ENCODE measurements at places on chromosomes 6 and 20.

DNA sequence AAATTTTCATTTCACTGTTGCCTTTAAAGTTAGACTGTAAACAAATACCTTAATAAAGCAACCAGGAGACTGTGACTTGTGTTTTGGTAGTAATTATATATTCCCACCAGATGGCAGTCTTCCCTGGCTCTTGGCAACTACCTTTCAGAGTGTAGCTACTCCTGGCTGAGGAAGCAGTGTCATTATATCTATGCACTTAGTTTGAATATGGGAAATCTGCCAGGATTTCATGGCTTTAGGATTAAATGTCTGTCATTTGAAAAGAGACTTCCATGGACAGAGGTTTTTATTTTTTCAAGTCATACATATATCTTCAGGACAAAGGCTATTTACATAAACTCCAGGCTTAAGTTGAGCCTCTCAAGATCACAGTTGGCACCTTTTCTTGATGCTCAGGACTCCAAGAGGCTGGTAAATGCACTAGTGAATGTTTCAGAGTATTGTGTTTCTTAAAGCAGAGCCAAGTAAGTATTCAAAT is 160.1 kb downstream of the C6orf58 start:
- DNase-seq, result peak; percentile 59

- DNase-seq, result no peak
Measured at GRCh38 chr20:58461899-58462298, 53.3 kb downstream of the APCDD1L start.

GRCh38 chr6:169777896-169778295 is 26.5 kb downstream of the ERMARD start:
- no peak for DNase-seq

GRCh38 chr20:4949833-4950178 is 51.5 kb downstream of the SLC23A2 start:
- DNase-seq, result no peak

DNA sequence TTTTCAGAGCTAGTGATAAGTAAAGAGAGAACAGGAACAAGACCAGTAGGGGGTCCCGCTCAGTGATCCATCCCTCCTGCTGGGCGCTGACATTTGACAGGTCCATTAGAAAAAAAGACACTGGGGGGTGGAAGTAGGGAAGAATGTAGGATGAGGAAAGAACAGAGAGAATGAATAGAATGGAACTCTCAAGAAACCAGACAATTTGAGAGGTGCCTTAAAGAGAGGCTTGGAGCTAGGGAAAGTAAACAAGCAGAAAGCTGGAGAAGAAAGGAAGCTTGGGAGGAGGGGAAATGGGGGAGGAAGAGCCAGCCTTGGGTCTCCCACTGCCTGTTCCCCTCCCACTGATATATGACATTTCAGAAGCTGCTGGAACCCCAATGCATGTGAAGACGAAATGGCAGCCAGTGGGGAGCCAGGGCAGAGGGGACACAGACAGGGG is 8.4 kb downstream of the GABBR1 start:
- DNase-seq, result no peak

GRCh38 chr20:33051333-33051732 is 2.4 kb upstream of the BPIFB3 start:
- no peak for DNase-seq

DNA sequence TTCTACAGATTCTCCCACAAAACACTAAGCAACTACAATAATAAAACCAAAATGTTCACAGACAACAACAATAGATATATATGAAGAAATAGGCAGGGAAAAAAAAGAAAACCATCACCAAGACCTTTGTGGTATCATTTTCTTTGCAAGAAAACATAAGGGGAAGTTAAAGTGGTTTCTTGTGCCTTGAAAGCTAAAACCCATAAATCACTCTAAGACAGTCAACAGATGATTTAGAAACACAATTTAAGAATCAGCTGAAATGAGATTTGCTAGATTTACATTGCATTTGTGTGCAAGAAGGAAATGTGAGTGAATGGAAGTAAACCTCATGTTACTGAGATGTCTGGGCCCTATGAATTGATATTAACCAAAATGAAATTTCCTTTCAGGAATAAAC is 1265.4 kb upstream of the GJE1 start:
- DNase-seq, result no peak

GRCh38 chr6:54698974-54699373 is 147.6 kb upstream of the FAM83B start:
- DNase-seq, result no peak

DNA sequence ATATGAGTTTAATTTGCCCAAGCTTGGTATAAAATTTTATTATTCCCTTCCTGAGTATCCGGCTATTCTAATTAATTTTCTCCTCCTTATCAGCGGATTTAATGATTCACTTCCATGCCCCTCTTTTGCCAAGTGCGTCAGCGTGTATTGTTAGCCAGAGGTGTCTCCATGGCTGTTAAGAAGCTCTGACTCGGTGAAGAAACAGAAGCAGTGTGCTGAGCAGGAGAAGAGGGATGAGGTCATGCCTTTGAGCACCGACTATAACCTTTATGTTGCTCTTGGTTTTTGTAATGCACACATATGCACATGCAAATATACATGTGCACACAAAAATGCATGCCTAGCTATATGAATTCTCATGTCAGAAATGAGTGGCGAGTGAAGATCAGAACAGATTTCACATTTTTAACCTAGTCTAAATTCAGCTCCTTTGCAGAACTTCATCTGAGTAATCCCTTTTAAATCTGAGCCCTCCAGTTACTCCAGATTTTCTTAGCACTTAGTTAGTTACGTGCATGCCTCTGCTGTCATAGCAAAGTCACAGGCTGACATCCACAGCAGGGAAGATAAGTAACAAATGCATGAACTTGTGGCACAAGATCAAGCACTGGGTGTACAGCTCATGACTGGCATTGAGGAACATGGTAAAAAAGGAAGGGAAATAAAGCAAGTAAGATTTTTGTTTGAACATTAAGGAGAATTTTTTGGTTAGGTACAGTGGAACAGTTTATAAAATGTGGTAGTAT is 24.3 kb downstream of the HTR1E start:
- DNase-seq, result no peak

GRCh38 chr6:116476002-116476678 is 15.0 kb downstream of the CALHM6 start:
- no peak for DNase-seq

Data from renal pelvis (tissue), 12 donors.